Stimulated activated CD4-positive, alpha-beta T cell treated with anti-CD3 and anti-CD28 coated beads, TNF-alpha, amount 100 ng/mL, for 24 hours (primary cell): ENCODE measurements at places on chromosomes 3 and 15.

- no peak for DNase-seq
Observed at GRCh38 chr15:71530116-71530515, 280.2 kb upstream of the NR2E3 start.

DNA sequence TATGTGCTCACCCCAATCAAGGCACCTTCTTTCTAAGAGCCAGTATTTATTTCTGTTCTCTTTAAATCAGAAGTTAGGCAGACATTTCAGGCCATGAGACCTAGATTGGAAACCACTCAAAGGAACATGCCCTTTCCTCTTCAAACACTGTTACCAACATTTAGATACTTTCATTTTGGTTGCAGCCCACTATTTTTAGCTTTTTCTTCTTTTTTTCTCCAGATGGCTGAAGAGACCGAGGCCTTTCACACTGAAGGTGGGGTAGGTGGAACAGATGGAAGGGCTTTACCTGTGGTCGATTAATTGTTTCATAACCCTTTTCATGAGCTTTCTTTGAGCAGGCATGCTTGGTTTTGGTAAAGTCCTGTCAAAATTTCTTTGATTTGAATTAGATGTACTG, 10.9 kb upstream of the LZTFL1 start:
- DNase-seq: no peak

- no peak for DNase-seq
Observed at GRCh38 chr3:150293401-150294001, 114.6 kb upstream of the TSC22D2 start.

GRCh38 chr3:25663347-25663868, 1.3 kb downstream of the TOP2B start:
- DNase-seq: no peak

GRCh38 chr15:57769266-57769665, 62.8 kb downstream of the POLR2M start:
- DNase-seq: no peak

- no peak for DNase-seq
Observed at GRCh38 chr3:38608086-38608775, 41.3 kb downstream of the SCN5A start.
